ENCODE measurements at places on chromosomes 16 and 17.

GRCh38 chr16:26697807-26698206 is 368.9 kb upstream of the C16orf82 start:
- no peak for DNase-seq

GRCh38 chr17:67413388-67413787 is 36.3 kb downstream of the PITPNC1 start:
- DNase-seq = no peak

- no peak for DNase-seq
These were observed 30.8 kb downstream of the GPR139 start for GRCh38 chr16:20042848-20043247.

GRCh38 chr17:1764284-1764683 is 2.4 kb downstream of the SERPINF1 start:
- peak; percentile 67 for DNase-seq

- peak; percentile 30 for DNase-seq
These were observed 13.9 kb downstream of the RECQL5 start for GRCh38 chr17:75652934-75653549.

- no peak for DNase-seq
These were observed 2.6 kb downstream of the NOG start for GRCh38 chr17:56595831-56596690.

- no peak for DNase-seq
These were observed 70.5 kb downstream of the GAS7 start for GRCh38 chr17:10127819-10128425.

DNA sequence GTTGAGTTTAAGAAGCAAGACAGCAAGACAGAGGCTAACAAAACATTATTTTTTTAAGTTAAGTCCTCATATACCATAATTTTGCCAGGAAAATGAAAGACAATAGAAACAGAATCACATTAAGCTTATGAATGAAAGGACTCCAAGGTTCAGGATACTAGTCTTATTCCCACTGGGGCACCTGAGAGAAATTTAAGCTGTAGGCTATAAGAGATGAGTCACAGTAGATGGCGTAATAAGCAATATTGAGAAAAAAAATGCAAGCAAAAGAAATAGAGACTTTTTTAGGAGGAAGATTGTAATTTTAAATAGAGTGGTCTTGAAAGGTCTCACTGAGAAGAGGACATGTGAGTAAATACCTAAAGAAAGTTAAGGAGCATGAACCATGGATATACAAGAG is 57.1 kb upstream of the KIF2B start:
- no peak for DNase-seq

DNA sequence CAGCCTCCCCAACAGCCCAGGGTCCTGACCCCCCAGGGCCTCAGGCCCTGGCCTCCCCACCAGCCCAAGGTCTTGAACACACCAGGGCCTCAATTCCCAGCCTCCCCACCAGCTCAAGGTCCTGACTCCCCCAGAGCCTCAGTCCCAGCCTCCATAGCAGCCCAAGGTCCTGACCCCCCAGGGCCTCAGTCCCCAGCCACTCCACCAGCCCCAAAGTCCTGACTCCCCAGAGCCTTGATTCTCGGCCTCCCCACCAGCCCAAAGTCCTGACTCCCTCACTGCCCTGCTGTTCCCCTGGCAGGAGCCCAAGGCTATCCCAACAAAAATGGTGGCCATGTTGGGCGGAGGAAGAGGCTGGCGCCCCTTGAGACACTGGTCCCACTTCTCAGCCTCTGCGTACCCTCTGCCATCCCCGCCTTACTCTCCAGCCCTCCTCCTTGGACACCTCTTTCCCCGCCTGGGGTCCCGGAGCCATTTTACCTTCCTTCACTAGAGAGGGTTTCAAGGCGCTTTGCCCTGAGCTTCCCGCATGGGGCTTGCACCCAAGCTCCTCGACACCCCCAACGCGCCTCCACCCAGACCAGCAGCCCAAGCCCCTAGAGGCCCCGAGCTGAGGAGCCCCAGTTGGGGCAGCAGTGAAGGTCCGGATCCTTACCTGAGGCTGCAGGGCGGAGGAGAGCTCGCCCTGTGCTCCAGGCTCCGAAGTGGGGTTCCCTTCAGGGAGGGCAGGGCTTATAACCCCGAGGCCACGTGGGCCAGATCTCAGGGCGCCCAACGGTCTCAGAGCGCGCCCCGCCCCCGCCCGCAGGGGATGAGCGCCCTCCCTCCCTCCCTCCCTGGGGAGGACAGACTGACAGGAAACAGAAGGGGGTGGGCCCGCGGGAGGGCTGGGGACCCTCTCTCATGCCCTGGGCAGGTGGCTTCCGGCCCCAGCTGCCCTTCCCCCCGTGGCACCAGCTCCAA is 3.5 kb upstream of the TSPOAP1 start:
- peak; percentile 92 for DNase-seq

DNA sequence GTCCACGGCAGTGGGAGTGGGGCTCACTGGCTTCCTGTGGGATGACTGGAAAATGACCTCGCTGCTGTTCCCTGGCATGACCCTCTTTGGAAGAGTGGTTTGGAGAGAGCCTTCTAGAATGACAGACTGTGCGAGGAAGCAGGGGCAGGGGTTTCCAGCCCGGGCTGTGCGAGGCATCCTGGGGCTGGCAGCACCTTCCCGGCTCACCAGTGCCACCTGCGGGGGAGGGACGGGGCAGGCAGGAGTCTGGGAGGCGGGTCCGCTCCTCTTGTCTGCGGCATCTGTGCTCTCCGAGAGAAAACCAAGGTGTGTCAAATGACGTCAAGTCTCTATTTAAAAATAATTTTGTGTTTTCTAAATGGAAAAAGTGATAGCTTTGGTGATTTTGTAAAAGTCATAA is 7.8 kb upstream of the RNF213 start:
- DNase-seq = peak; percentile 87

DNA sequence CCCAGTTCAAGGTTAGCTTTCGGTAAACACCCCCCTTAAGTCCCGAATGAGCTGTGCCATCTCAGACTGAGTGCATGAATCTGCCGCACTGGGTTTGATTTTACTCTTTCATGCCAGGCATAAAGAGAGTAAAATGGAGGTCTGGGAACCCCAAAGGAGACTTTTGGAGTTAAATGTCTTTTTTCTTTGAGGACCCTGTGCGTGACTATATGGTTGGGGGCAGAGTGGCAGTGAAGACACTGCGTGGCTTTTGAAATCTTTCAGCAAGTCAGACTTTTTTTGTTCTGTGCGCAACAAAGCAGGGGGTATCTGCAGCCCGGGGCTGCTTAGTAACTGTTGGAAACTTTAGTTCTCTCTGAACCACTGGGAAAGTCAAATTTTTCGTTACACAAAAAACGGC is 392.9 kb upstream of the SALL1 start:
- no peak for DNase-seq

- no peak for DNase-seq
These were observed 56.9 kb upstream of the BRD7 start for GRCh38 chr16:50425648-50426047.

DNA sequence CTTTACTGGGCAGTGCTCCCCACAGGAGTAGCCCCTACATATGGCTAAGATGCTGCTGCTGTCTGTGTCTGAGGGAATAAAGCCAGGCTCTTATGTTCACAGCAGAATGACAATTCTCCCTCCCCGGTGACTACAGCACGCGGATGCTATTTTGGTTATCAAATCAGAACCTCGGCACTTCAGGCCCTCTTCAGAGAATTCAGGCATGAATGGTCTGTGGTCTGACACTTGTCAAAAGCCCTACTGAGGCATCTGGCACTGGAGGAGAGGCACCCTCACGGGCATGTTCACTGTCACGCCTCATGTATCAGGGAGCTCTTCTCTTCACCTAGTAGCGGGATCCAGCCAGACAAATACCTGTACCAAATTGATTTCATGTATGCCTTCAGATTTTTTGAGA is 30.4 kb downstream of the KIAA0513 start:
- DNase-seq = no peak

DNA sequence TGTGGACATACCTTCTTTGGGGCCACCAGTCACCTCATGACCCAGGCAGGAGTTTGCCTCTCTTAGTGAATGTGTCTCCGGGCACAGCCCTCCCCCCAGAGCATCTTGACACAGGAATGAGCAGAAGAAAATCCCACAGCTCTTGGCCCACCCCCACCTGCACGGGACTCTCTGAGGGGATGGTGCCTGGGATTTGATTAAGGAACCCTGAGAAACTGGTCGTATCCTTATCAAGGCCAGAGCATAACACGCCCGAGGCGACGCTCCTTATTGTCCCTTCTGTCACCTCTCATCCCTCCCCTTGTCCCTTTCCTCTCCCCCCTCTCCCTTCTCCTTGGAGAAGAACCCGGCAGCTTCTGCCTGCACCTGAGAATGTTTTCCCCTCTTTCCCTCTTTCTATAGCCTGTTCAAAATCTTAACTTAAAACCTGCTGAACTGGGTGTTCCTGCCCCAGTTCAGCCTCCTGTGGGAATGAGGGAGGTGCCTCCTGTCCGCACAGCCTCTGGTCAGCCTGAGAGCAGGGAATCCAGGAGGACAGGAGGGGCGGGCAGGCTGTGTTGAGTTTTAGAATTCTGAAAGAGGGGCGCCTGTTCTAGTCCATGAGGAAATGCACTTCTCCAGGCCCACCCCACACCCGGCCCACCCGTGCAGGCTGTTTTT is 140.7 kb upstream of the PLCG2 start:
- DNase-seq = no peak

GRCh38 chr16:28990375-28991040 is 5.7 kb downstream of the LAT start:
- peak; percentile 39 for DNase-seq

DNA sequence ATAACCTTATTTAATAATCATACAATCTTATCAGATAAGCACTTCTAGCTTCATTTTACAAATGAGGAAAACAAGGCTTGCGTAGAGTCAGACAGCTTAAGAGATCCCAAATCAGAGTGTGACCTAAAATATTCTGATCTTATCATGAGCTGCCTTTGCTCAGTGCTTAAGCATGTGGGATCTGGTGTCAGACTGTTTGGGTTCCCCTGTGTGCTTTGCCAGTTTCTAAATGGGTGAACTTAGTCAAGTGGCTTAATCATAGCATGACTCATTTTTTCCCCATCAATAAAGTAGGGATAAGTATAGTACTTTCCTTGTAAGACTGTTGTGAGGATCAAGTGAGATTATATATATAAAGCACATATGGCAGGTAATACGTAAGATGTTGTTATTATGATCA is 612.6 kb upstream of the C16orf82 start:
- DNase-seq = no peak

DNA sequence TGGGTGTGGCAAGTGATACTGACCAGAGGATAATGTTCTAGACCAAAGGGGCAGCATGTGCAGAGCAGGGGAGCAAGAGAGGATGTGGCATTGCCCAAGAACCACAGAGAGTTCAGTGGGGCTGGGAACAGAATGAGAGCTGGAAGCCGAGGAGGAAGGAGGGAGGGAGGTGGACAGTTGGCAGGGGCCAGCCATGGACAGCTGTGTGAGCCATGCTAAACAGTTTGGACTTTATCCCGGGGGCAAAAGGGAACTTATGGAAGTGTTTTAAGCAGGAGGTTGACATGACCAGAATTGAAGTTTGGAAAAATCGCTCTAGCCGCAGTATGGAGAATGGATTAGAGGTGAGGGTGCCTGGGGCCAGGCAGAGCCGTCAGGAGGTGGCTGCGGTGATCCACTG is 29.4 kb upstream of the TMEM132E start:
- no peak for DNase-seq

DNA sequence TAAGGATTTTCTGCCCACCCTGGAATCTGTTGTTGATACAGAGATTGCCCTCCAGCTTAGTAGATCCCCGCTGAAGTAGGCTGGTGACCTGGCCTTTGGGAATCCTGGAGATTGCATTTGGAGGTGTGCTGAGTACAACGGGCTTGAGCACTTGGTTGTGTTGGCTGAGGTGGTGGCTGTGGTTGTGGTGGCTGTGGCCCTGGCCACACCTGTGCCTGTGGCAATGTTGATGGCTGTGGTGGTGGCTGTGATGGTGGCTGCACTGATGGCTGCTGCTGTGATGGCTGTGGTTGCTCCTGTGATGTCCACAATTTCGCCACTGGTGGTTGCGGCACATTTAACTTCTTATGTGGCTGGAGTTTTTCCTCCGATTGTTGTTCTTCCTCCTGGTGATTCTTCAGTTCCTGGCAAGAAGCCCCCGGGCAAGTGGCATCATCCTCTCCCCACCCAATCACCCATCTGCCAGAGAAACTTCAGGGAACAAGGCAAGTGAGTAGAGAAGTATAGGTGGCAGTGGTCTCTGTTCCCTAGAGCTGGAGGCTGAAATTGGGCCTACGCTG is 4.2 kb downstream of the CCDC200 start:
- no peak for DNase-seq

DNA sequence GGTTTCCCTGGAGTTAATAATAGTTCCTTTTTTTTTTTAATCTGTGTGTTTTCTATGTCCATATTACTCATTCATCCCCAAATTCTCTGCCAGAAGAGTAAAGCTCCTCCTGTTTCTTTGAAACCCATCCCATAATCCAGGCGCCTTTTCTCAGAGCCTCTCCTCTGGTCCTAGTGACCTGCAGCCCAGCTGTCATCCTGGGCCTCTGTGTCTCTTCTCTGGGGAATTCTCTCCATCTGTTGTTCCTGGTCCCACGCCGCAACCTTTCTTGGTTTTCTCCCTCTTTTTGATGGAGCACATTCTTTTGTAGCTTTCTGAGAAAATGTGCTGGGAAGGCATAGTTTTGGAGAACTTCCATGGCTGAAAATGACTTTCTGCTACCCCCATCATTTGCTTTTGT is 10.2 kb downstream of the KATNB1 start:
- no peak for DNase-seq

- no peak for DNase-seq
These were observed 4.3 kb upstream of the KRTAP3-1 start for GRCh38 chr17:41013181-41013580.

- DNase-seq = no peak
These were observed 1.1 kb downstream of the RUNDC3A start for GRCh38 chr17:44309472-44309871.

DNA sequence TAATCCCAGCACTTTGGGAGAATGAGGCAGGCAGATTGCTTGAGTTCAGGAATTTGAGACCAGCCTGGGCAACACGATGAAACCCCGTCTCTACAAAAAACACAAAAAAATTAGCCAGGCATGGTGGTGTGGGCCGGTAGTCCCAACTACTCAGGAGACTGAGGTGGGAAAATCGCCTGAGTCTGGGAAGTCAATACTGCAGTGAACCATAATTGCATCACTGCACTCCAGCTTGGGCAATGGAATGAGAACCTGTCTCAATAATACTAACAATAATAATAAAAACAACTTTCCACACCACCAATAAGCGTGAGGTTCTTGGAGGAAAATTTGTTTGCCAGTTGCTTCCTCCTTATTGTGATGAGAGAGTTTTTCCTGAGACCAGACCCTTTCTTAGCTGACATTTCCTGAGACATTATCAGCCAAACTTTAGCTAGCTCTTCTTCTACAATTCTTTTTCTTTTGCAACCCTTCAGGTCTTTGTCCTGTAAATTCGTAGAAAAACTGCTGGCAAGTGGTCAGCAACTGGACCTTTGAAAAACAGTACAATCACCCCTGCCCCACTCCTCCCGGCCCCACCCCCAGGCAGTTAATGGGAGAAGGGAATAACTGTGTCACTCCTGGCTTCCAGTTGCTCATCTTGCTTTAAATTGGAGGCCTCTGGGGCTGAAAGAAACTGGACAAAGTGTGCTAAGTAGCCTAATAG is 3.5 kb upstream of the EZH1 start:
- no peak for DNase-seq

DNA sequence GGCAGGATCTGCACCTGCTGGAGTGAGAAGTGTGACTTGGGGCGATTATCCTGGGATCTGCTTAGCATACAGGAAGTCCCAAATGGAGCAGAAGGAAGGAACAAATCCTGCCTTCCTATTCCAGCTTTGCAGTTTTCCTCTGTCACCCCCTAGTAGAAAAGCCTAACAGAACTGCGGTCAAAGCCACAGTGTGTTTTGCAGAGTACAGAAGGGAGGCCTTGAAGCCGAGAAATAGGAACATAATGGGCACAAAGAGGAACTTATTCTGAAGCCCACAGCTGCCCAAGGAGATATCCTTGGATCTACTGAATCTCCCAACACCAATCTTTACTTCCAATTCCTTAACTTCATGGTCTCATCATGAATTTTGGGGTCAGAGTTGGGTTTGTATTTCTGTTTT is 8.5 kb downstream of the KRTAP1-5 start:
- DNase-seq = no peak

Measured in CD4-positive, alpha-beta T cell treated with Interleukin-12 subunit alpha and Interleukin-12 subunit beta, for 1 hour (primary cell).